Urinary bladder (tissue), 4 donors: ENCODE measurements at places on chromosomes 7 and 10. TPM values are rescaled to one million over a fixed set of nuclear protein-coding genes. Genes with fewer than 3 reads are reported as not detected.

DNA sequence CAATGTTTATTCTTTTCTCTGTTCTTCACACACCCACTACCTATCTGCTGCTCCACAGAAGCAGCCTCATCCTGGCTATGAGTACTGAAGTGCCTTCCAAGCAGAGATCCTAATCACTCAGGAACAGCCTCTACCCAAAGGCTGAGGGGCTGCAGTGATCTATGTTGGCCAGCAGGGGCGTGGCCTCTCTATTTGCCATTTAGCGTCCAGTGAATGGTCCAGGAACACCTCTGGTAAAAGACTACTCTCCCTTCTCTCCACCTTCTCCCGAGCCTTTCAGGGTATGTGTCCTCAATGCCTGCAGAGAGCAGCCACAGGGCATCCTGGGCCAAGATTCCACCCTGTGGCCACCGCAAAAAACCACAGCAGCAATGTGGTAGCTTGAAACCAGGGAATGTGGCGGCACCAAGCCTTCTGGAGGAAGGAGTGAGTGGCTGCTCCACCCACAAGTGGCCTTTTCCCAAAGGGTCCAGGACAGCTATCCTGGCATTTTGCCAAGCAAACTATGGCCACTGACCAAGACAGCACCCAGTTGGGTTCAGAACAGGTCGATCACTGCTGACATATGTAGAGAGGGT lies 70.9 kb downstream of the SYPL1 start:
- DNase-seq: no peak

GRCh38 chr7:21579341-21580072 lies 36.7 kb downstream of the DNAH11 start:
- no peak for DNase-seq

GRCh38 chr7:33128631-33128989 lies 754 bp upstream of the BBS9 start:
- DNase-seq: no peak

GRCh38 chr7:23467806-23468525 lies 2.3 kb downstream of the IGF2BP3 start:
- DNase-seq: no peak

GRCh38 chr7:132656846-132657776 lies 80.8 kb upstream of the PLXNA4 start:
- no peak for DNase-seq

The BTBD16 gene
- total RNA-seq: 2.6 TPM

DNA sequence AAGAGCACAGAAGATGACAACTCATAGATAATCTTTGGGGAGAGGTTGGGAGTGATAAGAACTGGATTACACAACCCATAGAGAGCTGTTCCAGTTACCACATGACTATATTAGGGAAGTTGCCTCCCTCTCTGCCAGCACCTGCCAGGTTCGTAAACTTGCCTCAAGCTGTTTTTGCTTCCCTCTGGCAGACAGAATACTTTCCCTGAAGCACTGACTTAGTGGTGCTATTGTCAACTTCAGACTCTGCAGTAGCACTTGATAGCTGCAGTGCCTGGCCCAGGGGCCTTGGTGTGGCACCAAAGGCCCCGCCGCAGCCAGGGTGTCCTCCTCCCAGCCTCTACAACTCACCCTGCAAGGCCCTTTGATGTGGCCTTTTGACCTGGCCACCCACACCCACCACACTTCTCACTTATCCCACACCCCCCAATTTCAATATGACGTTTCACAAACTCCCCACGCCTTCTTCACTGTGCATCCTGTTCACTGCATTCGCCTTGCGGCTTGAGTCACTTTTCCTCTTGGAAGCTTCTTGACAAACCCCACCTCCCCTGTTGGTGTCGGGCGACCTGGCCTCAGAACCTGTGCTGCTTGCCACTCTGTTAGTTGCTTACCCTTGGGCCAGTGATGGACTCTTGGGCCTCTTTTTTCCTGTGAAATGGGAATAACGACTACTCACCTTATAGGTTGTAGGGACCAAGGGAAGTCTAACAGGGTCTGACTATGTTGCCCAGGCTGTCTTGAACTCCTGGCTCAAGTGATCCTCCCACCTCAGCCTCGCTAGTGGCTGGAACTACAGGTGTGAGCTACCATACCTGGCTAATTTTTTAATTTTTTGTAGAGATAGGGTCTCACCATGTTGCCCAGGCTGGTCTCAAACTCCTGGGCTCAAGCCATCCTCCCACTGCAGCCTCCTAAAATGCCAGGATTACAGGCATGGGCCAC lies 50.2 kb upstream of the PODXL start:
- DNase-seq: no peak

GRCh38 chr7:47338026-47338425 lies 243.9 kb downstream of the TNS3 start:
- DNase-seq: no peak

GRCh38 chr10:107206833-107207232 lies 42.3 kb upstream of the SORCS1 start:
- DNase-seq: no peak
